ENCODE measurements at places on chromosomes 2 and 18.

GRCh38 chr18:75070625-75071483 lies 138.1 kb downstream of the PTGR3 start:
- H3K27ac ChIP-seq: peak overlapping the region; percentile 71
- H3K36me3 ChIP-seq: no peaks in the 10 kb centered on the region
- H3K4me1 ChIP-seq: peaks cover 53% of the 10 kb centered on the region
- peak overlapping the region; percentile 54 for H3K4me3 ChIP-seq

GRCh38 chr2:96931466-96931865 lies 54.9 kb downstream of the FAM178B start:
- no peak overlapping the region for H3K27ac ChIP-seq
- H3K4me1 ChIP-seq: no peaks in the 10 kb centered on the region
- no peaks in the 10 kb centered on the region for H3K36me3 ChIP-seq
- DNase-seq: no peak
- no peaks in the 10 kb centered on the region for H3K27me3 ChIP-seq

- H3K4me3 ChIP-seq: no peak overlapping the region
- no peak for DNase-seq
Observed at GRCh38 chr2:239903210-239903609, 121.9 kb downstream of the NDUFA10 start.

DNA sequence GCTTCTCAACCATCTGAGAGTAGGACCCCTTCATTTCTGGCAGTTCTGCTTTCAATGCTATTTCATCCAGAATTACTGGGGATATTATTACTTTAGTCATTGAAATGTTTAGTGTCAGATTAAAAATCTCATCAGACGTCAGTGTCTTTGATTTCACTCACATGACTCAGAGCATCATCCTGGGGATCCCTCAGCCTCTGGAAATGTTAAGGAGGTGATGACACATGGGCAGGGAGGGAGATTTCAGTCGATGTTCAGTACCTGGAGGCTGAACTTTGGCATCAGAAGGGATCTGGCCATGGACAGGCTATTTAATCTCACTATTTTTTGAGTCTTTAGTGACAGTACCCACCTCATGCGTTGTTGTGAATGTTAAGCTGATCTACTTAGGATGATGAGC lies 39.1 kb downstream of the OSBPL6 start:
- no peak for DNase-seq
- no peaks in the 10 kb centered on the region for H3K36me3 ChIP-seq
- no peak overlapping the region for H3K4me3 ChIP-seq
- no peaks in the 10 kb centered on the region for H3K4me1 ChIP-seq
- no peaks in the 10 kb centered on the region for H3K27me3 ChIP-seq
- no peak overlapping the region for H3K27ac ChIP-seq

- DNase-seq: no peak
- H3K4me1 ChIP-seq: peaks cover 14% of the 10 kb centered on the region
- H3K27ac ChIP-seq: no peak overlapping the region
Observed at GRCh38 chr2:742221-742620, 65.0 kb upstream of the TMEM18 start.

DNA sequence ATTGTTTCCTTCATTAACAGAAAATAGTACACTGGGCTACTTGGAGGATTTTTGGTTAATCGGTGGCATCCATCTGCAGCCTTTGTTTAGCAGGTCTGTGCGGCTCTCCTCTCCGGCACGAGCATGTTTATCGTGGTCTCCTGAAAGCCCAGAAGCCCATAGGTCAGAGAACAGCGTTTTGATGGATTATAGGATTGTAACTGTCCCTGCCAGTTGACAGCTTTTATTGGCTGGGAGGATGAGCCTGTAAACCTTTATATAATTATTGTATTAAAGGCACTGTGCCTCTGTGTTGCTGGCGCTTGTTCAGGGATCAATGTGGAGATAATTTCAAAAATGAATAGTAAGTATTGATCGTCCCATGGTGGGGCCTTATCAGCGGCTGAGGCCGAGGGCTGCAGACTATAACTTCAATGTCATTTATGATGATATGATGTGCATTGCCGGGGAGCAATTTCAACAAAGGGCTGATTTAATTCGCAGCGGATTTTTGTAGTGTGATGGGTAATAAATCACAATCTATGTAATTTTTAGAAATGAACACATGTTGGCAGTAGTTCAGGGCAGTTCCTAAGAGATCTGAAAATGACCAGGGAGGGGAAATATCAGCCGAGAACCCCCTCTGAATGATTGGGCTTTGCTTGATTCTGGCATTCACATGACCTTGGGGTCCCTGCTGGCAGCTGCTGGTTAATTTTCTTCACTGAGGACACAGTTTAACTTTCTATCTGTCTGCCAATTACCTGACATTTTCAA lies 736.1 kb downstream of the GALR1 start:
- H3K36me3 ChIP-seq: no peaks in the 10 kb centered on the region
- no peak overlapping the region for H3K4me3 ChIP-seq
- H3K4me1 ChIP-seq: no peaks in the 10 kb centered on the region
- no peak for DNase-seq

GRCh38 chr2:187971893-187972292 lies 319.8 kb upstream of the GULP1 start:
- no peak overlapping the region for H3K27ac ChIP-seq
- H3K36me3 ChIP-seq: no peaks in the 10 kb centered on the region
- no peaks in the 10 kb centered on the region for H3K27me3 ChIP-seq

Data from CD4-positive, alpha-beta T cell (primary cell).